Stimulated activated CD4-positive, alpha-beta T cell treated with anti-CD3 and anti-CD28 coated beads, Interleukin-15, amount 100 ng/mL, for 1 hour (primary cell): ENCODE measurements at places on chromosomes 6 and 20.

DNA sequence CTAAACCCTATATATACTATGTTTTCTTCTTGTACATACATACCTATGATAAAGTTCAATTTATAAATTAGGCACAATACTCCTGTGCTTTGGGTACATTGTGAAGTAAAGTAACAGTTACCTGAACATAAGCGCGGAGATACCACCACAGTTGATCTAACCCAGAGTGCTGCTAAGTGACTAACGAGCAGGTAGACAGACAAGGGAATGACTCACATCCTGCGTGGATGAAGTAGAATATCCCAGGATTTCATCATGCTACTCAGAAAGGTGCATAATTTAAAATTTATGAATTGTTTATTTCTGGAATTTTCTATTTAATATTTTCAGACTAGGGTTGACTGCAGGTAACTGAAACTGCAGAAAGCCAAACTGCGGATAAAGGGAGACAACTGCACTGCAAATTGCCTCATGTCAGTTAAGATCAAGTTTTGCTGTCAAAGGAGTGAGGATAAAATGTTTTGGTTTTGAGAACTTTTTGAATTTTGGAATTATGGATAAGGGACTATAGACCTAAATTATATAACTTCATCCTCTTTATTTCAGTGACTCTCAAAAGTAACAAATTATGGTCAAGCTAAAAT is 14.4 kb downstream of the MKKS start:
- no peak for DNase-seq

GRCh38 chr6:167664678-167665660 is 161.7 kb upstream of the AFDN start:
- DNase-seq: no peak

DNA sequence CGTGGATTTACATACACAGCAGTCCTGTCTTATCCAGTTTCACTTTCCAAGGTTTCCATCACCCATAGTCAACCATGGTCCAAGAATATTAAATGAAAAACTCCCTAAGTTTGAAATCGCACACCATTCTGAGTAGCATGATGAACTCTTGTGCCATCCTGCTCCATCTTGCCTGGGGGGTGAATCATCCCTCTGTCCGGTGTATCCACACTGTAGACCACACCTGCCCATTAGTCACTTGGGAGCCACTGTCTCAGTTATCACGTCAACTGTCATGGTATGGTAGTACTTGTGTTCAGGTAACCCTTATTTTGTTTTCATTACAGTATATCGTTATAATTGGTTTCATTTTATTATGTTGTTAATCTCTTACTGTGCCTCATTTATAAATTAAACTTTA is 38.5 kb downstream of the PTGIS start:
- no peak for DNase-seq

DNA sequence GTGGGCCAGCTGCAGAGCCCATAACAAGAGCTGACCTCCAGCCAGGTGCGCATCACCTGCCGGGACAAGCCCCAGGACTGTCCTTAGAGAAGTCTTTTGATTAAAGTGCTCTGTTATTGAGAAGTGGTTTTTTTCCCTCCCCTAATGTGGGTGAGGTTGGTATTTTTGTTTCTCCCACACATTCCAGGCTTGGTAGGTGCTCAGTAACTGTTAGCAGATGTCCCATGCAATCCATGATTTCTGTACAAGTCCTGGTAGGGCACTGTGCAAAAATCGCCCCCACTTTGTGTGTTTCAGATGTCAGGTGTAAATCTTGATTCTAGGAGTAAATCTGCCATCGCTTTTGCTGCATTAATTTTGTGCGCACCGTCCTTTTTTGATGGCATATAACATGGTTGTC is 4.7 kb downstream of the FAM210B start:
- no peak for DNase-seq

DNA sequence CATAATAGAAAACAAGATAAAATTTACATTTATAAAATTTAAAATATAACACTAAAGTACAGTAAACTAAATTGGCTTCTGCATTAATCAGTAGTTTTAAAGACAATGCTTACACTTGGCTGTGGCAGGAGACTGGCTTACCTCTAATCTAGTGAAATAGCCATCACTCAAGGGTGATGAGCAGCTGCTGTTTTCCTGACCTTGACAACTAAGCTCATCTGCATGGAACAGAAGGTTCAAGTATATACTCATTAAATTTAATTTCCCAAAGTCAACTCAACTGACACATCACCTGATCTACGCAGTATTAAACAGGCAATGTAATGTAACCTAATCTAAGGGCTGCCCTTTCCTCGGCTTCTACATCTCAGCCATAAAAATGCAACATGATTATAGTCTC is 14.5 kb downstream of the TMX4 start:
- DNase-seq: no peak

- DNase-seq: no peak
These were observed 338.7 kb upstream of the ARID1B start for GRCh38 chr6:156438350-156438923.

GRCh38 chr20:17655865-17656479 is 26.1 kb downstream of the RRBP1 start:
- DNase-seq: no peak

GRCh38 chr6:116883005-116883404 is 6.0 kb downstream of the RFX6 start:
- DNase-seq: no peak

DNA sequence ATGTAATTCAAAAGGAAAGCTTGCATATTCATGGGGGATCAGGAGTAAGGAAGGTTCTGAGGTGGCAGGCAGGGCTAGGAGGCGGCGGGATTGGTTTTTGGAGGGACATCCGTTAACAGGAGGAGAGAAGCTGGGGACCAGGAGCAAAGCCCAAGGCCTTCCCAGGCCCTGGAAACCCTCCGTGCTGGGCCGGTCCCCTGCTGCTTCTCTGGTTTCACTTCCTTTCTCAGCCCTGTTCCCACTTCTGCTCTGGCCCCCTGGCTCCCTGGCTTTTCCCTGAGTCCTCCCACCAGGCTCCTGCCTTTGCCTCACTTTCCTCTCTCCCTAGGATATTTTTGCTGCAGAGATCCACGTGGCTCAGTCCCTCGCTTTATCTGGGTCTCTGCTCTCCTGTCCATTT is 26.4 kb upstream of the SALL4 start:
- no peak for DNase-seq

GRCh38 chr6:127114214-127114760 is 4.2 kb upstream of the RSPO3 start:
- DNase-seq: no peak

DNA sequence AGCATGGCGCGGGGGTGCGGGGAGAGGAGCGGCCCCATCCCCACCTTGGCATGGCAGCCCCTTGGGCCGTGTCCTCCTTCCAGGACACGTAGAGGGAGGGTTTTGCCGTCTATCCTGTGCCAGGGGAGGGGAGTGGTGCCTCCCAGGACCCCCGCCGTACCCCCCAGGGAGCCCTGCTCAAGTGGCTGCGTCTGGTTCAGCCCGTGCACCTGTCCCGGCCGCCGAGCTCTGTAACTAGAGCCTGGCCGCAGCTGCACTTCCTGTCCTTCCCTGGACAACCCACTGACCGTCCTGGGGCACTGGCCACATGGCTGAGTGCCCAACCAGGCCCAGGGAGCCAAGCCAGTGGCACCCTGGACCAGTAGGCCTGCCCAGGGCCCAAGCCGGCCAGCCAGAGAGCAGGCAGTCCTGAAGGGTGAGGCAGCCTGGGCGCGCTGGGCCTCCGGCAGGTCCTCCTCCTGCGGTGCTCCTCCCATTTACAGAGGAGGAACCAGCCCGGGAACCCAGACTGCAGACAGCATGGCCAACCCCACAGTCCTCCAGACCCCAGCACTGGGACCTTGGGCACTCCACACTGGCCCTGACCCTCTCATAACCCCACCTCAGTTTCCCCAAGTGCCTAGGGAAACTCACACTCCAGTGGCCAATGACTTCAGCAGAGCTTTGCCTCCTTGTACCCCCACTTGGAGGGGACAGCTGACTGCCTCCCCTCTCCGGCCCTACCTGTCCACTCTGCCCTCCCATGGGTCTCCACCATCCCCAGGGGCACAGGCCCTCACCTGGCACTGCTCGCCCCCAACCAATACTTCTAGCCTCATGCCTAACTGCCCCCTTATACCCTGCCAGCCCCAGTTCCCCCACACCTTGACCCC is 8.7 kb downstream of the LAMA5 start:
- DNase-seq: no peak

DNA sequence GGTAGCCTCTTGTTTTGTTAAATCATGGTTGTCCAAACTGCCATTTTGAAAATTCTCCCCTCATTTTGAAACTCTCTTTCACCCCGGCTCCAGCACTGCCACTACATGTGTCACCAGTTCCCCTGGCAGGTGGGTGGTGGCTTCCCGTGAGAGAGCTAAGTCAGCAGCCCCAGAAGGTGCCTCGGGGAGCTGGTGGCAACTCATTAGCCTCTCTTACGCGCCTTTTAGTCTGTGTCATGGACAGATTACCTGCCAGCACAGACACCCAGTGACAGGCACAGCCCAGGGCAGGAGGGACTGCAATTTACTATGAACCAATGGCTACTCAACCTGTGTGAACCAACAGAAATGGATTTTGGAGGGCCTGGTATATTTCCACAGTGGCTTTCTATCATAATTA is 147.1 kb upstream of the SASH1 start:
- DNase-seq: no peak

- no peak for DNase-seq
These were observed 71.4 kb upstream of the PCSK2 start for GRCh38 chr20:17155401-17155800.

- DNase-seq: no peak
These were observed 174.1 kb downstream of the CDH26 start for GRCh38 chr20:60132162-60132826.
